NCI-H2171 treated with DMSO at 0.1 percent for 48 hours (cell line): ENCODE measurements at places on chromosomes 11 and 22.

- DNase-seq = no peak
Measured at GRCh38 chr11:33864479-33864878, 27.4 kb downstream of the LMO2 start.

GRCh38 chr11:107370390-107370789, 87.2 kb downstream of the CWF19L2 start:
- DNase-seq = no peak

DNA sequence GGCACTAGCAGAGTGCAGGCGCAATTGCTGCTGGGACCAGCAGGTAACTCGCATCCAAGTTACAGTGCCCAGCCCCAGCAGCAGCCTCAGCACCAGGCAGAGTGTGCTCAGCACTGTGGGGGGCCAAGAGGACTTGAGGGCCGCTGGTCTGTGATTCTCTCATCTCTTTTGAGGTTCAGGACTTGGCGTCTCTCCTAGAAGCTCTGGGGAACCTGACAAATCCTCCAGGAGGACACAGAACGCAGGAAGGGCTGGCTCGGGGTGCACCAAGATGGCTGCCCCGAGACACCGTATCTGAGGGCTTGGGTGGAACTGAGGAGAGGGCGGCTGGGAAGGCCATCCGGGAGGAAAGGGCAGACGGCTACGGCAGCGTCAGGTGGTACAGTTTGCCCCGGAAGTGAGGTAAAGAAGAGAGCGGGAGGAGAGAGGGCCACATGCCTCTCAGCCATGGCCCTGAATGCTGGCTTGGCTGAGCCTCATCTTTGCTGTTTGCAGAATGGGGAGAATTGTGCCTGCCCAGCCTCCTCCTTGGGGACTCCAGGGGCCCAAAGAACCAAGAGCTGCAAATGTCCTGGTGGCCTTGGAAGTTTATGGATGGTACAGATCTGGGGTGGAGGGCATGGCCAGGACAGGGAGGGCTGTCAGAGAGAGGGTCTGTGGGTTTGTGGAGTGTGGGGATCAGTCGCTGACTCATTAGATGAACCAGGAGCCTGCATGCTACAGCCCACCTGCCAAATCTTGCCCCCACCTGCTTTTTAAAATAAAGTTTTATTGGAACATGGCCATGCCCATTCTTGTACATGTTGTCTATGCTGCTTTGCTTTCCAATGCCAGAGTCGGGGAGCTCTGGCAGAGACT, 78.0 kb downstream of the MYEOV start:
- no peak for DNase-seq

DNA sequence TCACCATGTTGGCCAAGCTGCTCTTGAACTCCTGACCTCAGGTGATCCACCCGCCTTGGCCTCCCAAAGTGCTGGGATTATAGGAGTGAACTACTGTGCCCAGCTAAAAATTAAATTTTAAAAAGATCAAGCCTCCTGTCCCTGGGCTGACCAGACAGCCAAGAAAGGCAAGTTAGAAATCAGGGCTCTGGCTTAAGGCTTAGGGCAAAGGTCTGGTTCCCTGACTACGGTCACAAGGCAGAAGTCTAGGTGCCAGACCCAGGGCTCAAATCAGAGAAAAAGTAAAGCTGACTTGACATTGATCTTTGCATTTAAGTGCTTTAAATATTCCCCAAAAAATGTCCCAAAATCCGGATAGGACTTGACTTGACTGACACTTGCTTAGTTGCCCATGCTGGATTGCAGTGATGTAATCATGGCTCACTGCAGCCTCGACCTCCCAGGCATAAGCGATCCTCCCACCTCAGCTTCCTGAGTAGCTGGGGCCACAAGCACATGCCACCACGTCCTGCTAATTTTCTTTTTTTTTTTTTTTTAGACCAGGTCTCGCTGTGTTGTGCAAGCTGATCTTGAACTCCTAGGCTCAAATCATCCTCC, 17.3 kb upstream of the CRKL start:
- DNase-seq = no peak

DNA sequence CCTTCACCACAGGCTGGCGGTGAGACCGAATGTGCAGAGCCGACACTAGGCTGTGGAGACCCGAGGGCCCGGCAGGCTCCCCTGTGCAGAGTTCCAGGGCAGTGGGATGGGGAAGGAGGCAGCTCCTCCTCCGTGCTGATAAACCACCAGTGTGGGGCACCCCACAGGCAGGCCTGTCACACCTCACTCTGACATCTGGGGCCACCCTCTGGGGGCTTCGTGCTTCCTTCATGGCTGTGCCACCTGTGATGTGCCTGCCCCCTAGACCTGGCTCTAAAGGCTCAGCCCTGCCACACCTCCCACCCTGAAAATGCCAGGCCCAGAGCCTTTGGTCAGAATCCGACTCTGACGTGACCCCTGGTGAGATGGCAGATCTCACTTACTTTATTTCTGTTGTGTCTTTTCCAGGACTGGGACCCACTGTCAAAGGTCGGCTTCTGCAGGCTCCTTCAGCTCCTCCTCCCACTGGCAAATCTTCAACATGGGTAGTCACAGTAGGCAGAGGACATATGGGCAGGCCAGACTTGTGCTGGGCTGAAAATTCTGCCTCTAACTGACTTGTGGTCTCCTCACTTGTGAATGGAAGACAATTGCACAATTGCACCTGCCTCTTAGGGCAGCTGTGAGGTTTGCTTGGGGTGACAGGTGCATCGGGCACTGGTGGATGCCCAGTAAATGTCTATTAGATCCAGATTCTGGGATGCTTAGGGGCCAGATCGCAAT, 46.2 kb upstream of the TSKU start:
- DNase-seq = no peak

- DNase-seq = no peak
Measured at GRCh38 chr11:69529001-69529400, 47.5 kb downstream of the LINC01488 start.

- peak; percentile 50 for DNase-seq
Measured at GRCh38 chr11:11971906-11972547, 36.4 kb downstream of the DKK3 start.

- no peak for DNase-seq
Measured at GRCh38 chr11:92246630-92247029, 22.0 kb downstream of the FAT3 start.

DNA sequence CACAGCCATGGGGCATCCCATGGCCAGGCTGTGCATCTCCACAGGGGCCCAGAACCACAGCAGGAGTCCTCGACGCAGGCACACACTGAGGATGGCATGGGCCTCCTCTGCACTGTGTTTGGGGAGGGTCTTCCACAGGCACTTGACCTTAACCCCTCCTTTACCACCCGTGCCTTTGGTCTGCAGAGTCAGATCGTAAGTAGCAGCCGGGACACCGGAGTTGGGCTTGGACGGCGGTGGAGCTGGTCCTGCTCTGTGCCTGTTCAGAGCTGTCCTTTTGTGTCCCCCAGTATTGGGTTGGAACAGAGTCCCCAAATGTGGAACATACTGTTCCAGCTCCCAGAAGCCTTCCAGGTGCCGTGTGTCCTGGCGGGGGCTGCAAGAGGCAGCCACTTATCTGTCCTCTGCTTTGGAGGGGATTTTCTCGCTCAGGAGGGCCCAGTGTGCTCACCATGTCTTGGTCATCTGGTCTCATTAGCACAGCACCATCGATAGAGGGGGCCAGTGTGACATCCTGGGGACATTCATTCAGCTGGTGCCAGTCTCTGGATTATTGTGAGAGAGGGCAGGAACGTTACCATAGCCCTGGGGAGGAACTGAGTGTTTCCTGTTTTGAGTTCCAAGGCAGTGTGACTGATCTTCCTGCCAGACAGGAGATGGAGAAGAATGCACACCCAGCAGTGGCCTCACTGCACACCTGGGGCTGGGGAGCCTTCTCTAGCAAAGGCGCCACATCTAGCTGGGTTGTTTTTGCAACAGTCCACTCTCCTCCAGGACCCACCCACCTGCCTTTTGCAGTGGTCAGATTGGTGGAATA, 12.4 kb downstream of the CRELD2 start:
- peak; percentile 43 for DNase-seq

DNA sequence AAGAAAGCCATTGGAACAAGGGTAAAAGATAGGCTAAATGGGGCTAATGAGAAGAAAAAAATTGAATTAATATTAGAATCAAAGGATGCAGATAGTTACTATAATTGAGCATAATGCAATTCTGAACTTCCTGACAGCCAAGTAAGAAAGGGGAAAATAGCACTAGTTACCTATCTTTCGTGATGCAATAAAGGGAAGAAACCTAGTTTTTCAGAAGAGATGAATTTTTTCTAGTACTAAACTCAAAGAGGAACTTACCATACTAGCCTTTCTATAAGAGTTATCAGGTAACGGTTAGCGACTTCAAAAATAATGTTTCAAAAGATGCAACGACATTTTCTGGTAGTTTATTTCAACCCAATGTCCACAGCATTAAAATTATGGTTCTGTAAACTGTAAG, 8.8 kb upstream of the WT1 start:
- DNase-seq = no peak

DNA sequence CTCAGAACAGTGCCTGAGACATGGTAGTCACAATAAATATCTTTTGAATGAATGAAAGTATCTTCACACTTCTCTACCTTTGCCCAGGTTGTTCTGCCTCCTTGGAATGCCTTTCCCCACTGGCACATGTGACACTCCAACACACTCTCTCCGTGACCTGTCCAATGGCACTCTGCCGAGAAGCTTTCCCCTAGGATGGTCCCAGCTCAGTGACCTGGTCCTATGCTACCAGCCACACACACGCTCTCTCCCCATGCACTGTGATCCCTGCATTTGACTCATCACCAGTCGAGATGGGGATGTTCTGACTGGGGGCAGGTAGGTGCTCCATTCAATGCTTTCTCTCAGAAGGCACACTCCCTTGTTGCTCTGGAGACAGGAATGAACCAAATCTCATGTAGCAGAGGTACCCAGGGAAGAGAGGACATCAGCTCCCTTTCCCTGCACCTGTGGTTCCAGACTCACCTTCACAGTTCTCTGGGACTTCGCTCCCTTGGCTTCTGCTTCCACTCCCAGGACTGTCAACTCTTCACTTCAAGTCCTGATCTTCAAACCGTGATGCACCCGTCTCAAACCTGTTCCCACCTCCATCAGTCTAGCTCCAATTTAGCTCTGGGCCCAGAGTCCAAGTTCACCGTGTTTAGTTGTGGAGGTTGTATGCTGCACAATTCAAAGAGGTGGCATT, 30.7 kb upstream of the LMO1 start:
- DNase-seq = no peak

- no peak for DNase-seq
Measured at GRCh38 chr22:17237038-17237668, 17.9 kb upstream of the ADA2 start.

DNA sequence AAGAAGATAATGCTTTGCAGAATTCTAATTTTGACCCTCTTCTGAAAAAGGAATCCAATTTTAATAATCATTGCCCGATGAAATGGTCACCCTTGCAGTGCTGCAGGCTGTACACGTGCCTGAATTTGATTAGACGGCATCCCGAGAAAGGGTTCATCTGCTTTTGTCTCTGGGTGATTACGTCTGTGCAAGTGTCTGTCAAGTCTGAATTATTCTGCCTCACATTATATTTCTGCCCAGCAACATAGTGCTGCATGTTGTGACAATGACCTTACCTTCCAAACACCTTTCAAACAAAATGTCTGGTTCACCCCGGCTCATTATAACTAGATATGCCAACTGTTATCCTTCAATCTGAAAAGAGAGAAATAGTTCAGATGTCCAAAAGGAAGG, 164.1 kb downstream of the MAML2 start:
- no peak for DNase-seq

GRCh38 chr22:18952022-18952421, 15.9 kb upstream of the PRODH start:
- DNase-seq = no peak
